ENCODE measurements at places on chromosomes 6 and 20.

DNA sequence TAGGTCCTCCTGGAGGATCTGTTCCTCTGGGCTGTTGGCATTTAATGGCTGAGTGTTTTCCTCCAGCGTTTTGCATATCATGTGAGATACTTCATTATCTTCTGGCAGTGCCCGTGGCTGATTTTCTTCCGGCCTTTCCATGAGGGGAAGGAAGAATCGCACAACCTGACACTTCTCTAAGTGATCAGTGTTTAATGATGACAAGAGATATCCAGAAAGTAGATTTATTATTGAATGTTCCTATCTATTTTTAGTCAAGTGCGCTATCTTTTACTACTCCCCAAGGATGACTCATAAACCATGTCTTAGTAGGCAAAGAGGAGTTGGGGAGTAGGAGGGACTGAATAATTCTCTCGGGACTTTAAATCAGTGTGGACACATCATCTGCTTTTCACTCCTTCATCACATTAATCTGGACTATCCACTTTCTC lies 149.7 kb downstream of the PLCB4 start:
- no peaks in the 10 kb centered on the region for H3K36me3 ChIP-seq
- H3K4me3 ChIP-seq = no peak overlapping the region
- DNase-seq = no peak
- no peak overlapping the region for H3K27ac ChIP-seq

DNA sequence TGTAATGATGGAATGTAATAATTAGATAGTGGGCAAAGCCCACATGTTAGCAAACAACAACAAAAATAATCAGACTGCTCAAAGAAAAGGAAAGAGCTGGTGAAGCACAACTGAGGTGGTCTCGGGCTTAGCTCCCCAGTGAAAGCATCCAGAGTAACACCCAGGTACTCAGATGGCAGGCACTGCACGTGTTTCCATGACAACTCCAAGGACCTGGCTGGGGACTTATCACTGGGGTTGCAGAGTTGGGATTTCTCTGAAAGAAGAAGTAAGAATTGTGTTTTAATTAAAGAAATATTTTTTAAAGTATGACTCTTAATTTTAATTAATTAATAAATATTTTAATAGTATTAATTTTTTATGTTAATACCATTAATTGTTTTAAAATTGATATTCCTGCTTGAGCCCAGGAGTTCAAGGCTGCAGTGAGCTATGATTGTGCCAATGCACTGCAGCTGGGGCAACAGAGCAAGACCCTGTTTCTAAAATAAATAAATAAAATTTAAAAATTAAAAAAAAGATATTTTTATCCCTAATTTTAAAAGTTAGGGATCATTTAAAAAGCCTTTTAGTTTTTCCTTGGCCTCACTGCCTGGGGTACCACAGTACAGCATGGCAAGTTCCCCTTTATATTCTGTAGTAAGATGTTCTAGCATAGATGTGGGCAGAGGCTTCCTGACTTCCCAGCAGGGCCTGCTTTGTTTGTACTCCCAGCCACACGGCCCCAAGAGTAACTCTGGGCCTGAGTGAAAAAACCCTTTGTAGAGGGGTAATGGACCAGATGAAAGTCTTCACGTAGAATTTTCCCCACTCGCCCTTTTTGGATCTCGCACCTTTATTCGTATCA lies 42.2 kb upstream of the UST start:
- peaks cover 6% of the 10 kb centered on the region for H3K36me3 ChIP-seq
- no peak overlapping the region for H3K4me3 ChIP-seq
- H3K27me3 ChIP-seq = no peaks in the 10 kb centered on the region
- DNase-seq = no peak

DNA sequence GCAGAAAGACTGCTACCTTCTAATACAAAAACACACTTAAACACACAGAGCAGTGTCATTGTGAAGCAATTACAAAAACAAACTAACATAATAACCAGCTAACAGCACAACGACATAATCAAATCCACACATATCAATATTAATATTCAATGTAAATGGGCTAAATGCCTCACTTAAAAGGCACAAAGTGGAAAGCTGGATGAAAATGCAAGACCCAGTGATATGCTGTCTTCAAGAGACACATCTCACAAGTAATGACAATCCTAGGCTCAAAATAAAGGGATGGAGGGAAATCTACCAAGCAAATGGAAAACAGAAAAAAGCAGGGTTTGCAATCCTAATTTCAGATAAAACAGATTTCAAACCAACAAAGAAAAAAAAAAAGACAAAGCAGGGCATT lies 67.8 kb upstream of the HTR1E start:
- H3K36me3 ChIP-seq = peaks cover 19% of the 10 kb centered on the region
- H3K27me3 ChIP-seq = no peaks in the 10 kb centered on the region
- no peak for DNase-seq
- H3K4me1 ChIP-seq = no peaks in the 10 kb centered on the region

DNA sequence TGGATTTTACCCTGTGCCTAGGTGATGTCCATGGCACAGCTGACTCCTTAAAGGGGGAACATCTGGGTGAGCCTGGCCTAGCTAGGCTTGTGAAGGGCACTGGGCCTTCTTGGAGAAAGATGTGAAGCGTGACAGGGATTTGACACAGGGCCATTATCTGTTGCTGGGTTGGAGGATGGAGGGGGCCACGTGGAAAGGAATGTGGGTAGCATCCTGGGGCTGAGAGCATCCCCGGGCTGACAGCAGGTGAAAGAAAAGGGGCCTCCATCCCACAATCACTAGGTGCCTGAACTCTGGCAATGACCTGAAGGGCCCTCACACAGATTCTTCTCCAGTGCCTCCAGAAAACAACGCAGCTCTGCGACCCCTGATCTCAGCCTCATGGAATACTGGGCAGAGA lies 124.7 kb downstream of the DTNBP1 start:
- no peaks in the 10 kb centered on the region for H3K36me3 ChIP-seq
- peaks cover 23% of the 10 kb centered on the region for H3K4me1 ChIP-seq
- H3K27me3 ChIP-seq = no peaks in the 10 kb centered on the region
- DNase-seq = no peak
- no peak overlapping the region for H3K4me3 ChIP-seq
